ENCODE measurements at places on chromosomes 3 and 15.

DNA sequence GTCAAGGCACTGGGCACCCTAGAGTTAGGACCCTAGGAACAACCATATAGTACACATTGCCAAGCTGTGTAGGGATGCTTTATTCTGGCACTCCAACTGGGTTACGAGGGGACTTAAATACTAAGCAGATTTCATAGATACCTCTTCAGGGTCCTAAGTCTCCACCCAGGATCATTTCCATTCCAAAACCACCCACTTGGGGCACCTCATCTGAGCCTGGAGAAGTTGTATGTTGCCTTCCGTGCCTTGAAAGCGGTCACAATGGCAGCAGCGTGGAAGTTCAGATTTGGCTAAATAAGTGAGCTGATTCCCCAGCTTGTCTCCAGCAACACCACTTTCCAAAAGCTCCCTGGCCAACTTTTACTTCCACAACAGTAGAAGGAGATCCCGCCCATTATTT, 4.6 kb downstream of the TMEM202 start:
- DNase-seq = no peak

- no peak for DNase-seq
Measured at GRCh38 chr3:13053893-13054292, 19.3 kb downstream of the IQSEC1 start.

DNA sequence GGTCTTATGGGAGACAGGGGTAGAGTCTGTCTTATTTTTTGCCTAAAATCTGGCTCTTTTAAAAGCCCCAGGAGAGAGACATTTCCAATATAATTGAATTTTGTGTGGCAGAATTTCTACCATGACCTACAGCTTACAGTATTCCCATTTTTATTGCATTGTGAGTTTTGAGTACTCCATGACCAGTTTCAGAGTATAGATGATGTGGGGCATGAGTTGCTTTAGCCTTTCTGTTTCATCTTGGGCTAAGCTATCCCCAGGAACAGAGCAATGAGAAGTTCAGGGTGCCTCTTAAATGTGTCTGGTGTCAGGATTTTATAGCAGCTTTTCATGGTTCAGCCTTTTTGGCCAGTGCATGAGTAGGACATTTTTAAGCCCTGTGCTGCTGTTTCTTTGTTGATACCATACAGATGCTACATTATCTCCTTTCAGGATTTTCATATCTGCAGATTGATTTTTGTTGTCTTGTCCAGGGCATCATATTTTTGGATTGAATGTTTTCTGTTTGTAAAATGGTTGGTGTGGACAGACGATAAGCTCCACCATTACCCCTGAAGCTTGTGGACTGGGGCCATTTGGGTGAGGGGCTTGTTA, 3.5 kb downstream of the ABHD2 start:
- DNase-seq = no peak

GRCh38 chr3:186093271-186093900, 15.5 kb downstream of the ETV5 start:
- no peak for DNase-seq

GRCh38 chr3:34140616-34141015, 342.2 kb downstream of the PDCD6IP start:
- no peak for DNase-seq

- DNase-seq = no peak
Measured at GRCh38 chr3:143526011-143526545, 322.2 kb downstream of the SLC9A9 start.

DNA sequence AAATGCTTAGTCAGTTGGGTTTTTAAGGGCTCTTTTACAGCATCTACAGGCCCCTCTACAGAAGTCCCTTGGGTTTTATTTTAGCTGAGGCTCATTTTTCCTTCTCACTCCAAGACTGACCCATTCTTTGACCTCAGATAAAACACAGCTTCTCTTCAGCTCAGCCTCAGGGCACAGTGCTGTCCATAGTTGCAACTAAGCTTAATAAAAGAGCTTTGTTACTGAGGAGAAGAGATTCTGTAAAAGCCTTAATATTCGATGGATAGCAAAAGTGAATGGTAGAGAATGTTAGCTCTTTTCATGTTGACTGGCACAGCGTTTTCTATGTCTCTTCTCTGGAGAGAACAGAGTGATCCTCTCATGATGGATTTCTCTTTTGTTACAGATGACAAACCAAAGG, 277.9 kb downstream of the BBX start:
- DNase-seq = no peak

DNA sequence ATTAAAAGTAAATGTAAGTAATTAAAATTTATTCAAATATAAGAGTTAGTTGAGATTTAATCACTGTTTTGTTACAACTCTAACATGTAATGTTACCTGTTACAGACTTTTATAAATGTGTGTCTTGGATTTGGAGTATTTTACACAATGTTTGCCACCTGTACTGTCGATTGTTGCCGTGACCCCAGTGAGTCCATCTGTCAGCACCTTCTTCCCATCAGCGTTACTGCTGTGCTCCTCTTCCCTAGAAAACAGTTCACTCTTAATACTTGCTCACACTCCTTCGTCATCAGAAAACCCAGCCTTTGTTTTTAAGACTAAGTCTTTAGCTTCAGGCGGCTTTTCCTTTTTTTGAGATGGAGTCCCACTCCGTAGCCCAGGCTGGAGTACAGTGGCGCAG, 40.5 kb upstream of the FBXL22 start:
- DNase-seq = no peak

DNA sequence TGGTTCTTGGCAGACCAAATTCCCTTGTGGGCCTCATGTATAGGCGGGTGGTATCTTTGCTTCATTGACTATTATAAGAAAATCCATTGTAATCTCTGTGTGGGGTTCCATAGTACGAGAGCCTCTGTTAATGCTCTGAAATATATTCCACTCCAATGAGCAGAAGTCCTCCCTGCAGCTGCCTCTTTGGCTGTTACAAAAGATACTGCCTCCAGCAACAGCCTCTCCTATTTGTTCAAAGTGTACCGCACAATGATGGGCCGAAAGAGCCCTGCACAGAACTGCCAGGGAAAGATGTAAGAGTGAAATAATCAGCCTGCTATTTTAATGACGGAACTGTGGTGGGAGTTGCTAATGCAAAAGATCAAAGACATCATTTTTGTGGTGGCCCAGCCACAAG, 48.9 kb downstream of the GRK7 start:
- DNase-seq = no peak

DNA sequence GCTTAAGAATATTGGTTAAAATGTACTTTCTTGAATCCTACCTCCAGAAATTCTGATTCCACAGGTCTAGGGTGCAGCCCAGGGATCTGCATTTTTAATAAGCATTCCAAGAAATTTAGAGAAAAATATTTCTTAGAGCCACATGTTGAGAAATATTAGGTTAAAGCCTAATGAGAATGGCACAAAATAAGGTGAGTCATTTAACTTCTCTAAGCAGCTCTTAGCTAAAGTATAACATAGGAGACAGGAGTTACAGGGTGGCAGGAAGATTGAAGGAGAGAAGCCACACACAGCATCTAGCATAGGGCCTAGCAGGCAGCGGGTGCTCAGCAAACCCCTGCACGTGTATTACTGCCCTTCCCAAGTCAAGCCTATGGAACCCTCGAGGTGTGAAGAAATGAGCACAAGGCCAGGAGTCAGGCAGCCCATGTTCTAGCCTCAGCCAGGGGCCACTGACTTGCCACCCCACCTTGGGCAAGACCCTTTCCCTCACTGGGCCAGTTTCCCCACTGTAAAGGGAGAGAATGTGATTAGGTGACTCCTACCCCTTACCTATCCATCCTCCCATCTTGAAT, 197.1 kb upstream of the TLE3 start:
- DNase-seq = no peak

GRCh38 chr15:60093273-60094067, 89.4 kb downstream of the FOXB1 start:
- DNase-seq = no peak

DNA sequence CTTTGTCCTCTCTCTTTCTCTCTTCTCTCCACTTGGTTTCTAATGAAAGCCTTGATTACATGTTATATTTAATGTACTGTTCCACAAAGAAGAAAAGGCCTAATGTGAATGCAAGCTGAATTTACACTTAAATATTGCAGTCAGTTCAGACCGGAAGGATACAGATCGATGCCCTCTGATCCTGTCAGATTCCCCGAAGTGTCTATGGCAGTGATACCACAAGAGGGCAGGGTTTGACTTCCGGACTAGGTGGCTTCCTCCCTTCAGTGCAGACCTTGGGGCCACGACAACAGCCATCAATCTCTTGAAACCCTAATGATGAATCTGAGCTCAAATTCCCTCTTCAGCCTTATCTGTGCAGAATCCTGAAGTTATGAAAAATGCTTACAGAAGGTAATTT, 29.5 kb downstream of the AGTR1 start:
- DNase-seq = no peak

GRCh38 chr15:64903326-64903950, 8.3 kb upstream of the ANKDD1A start:
- DNase-seq = no peak

GRCh38 chr15:47548231-47548630, 169.1 kb upstream of the SEMA6D start:
- DNase-seq = no peak

- DNase-seq = no peak
Measured at GRCh38 chr3:184639351-184639750, 72.5 kb downstream of the MAGEF1 start.

DNA sequence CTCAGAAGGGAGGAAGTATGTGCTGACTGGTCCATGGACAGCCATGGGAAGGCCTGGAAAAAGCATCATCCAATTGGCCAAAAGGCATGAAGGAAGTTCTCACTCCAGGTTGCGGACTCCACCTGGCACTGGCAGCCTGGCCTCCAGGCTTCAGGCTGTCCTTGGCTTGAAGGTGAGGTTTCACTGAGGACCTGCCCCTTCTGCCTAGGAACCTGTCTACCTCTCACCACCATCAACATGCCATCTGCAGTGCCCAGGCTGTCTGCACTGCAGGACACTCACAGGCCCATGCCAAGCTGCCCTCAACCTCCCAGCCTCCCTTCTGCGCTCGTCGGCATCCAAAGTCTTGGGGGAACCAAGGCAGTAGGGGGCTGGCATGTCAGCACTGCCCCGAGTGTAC, 51.1 kb downstream of the CEP70 start:
- no peak for DNase-seq

GRCh38 chr3:101228441-101228840, 91.9 kb downstream of the IMPG2 start:
- no peak for DNase-seq

DNA sequence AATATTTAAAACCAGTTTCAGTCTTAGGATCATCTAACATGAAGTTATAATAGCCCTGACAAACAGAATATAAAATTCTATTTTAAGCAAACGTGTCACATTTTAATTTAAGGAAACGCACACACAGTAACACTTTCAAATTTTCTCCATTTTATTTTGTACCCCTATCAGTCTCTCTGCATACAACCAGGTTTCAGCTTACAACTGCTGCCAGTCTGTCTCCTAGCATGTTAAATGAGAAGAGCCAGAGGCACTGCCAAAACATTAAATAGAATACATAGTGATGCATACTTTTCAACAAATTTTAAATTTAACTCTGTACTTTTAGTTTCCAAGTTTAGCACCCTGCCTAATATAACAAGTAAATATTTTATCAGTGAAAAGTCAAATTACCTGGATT, 60.8 kb downstream of the UACA start:
- no peak for DNase-seq

- DNase-seq = no peak
Measured at GRCh38 chr15:48072941-48073340, 47.8 kb upstream of the SLC24A5 start.

- DNase-seq = no peak
Measured at GRCh38 chr3:116037954-116038911, 407.1 kb downstream of the LSAMP start.

- DNase-seq = no peak
Measured at GRCh38 chr15:27418726-27419125, 447.7 kb downstream of the GABRG3 start.

- DNase-seq = no peak
Measured at GRCh38 chr3:102255736-102256135, 179.1 kb upstream of the ZPLD1 start.

DNA sequence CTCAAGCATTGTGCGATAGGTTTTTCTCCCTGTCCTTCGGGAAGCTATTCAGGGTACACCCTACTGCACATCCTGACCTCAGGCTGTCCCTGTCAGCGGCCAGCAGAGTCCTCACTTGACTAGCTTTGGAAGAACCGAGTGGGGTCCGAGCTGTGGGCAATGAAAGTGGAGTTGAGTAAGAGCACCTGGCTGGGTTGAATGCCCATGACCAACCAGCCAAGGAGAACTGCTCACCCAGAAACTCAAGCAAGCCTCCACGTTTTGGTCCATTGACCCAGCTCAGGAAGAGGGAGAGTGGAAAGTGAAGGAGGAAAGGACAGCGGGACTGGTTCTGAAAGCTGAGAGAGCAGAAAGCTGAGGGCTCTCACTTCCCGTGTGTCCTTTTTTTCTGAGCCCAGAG, 36.0 kb upstream of the HDGFL3 start:
- DNase-seq = no peak

DNA sequence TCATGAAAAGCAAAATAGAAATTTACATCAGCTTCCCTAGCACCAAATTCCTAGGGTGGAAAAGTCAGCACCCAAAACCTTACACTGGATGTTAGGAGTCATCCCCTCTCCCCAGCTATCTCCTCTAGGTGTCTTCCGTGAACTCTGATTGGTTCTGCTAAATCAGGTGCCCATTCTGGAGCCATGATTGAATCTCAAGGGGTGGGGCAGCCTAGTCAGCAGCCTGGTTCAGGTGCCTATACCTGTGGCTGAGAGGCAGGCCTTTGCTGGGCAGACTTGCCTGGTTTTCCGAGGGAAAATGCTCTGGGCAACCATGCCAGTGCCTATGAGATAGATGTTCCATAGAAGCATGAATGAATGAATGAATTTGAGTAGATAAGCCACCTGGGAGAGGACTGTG, 336.7 kb downstream of the LRTM1 start:
- no peak for DNase-seq

GRCh38 chr15:63887630-63888029, 53.9 kb upstream of the HERC1 start:
- no peak for DNase-seq

- no peak for DNase-seq
Measured at GRCh38 chr3:137259701-137260100, 301.9 kb downstream of the IL20RB start.

DNA sequence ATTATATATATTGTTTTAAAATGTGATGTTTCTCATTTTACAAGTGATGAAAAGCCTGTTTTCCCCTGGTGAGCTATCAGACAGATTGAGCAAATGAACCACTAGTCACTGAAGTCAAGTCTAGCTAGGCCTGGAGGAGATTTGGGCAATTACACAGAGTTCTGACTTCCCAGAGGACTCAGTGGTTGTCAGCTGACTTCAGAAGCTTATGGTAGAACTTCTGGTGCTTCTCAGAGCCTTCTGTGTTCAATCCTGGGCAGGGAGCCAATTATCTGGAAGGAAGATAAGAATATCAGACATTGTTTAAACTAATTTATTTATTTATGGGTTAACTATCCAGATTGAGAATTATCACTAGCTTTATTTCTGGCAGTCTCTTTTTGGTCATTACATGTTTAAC, 37.7 kb upstream of the NAALADL2 start:
- no peak for DNase-seq

- peak; percentile 48 for DNase-seq
Measured at GRCh38 chr15:33086500-33087121, 107.9 kb downstream of the FMN1 start.

- no peak for DNase-seq
Measured at GRCh38 chr3:129672412-129672811, 65.9 kb upstream of the PLXND1 start.

- no peak for DNase-seq
Measured at GRCh38 chr15:25728816-25729215, 134.3 kb downstream of the ATP10A start.
